Colonic mucosa (tissue), 4 donors: ENCODE measurements at places on chromosomes 5 and 9. TPM values are rescaled to one million over a fixed set of nuclear protein-coding genes. Genes with fewer than 3 reads are reported as not detected.

Gene ENHO
- 1.3 TPM for total RNA-seq

DNA sequence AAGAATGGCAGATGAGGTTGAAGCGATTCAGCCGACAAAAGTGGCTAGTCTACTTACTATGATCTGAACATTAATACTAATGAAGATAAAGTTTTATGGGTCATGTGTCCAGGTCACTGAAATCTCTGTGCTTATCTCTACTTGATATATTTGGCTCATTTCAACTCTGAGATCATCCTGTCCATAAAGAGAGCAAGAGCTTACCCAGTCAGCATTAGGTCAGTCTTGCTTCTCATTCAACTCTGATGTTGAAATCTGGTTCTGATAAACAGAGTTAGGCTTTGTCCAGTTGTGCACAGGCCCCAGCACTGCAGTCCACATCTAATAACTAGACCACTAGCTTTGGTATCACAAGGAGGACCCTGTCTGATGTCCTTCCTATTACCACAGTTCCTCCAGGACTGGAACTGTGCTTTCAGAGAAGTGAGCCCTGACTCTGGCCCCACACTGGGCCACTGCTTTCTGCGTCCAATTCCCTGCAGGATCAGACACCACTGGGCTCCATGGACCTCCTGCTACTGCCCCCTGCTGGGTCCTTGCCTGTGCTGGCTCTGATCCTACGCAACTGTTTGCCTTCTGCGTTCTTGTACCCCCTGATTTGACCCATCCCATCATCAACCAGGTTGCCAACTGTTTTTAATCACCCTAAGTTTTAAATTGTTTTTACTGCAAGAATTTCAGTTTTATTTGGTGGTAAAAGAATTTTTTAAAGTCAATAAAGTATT lies 23.7 kb upstream of the FAM120A start:
- no peak overlapping the region for H3K4me3 ChIP-seq
- no peak overlapping the region for H3K27ac ChIP-seq
- no peaks in the 10 kb centered on the region for H3K27me3 ChIP-seq
- H3K36me3 ChIP-seq: no peaks in the 10 kb centered on the region

DNA sequence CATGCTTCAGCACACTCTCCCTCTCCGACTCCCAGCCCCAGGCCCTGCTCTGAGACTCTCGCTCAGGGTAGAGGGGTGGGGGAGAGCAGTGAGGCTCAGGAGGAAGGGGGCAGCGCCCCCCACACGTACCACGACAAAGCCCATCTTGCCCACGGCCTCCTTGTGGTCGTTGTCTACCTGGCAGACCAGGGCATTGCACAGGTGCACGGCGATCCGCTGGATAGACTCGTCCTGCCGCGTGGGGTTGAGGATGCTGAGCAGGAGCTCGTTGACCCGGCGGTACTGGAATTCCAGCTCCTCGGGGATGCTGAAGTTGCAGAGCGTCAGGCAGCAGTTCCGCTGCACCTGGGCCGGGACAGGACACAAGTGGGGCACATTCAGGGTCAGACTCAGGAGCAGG lies 18.5 kb upstream of the ZDHHC12 start:
- no peak overlapping the region for H3K27ac ChIP-seq
- no peaks in the 10 kb centered on the region for H3K4me1 ChIP-seq
- no peaks in the 10 kb centered on the region for H3K27me3 ChIP-seq
- no peaks in the 10 kb centered on the region for H3K36me3 ChIP-seq
- no peak for DNase-seq
- no peak overlapping the region for H3K4me3 ChIP-seq

DNA sequence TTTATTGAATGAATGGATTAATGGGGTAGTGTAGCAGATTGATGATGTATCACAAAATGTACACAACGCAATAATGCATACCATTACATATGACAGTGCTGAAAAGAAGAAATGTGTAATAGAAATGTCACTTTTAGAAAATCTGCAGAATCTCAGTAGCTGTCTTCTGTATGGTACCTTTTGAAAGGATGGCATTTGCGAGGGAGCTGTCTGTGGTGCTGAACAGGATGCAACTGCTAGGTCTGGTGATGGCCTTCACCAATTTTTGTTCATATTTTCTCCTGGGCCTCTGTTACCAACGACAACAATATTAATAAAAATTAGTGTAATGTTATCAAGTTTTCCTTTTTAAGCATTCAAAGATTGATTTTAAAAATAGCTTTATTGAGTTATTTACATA lies 36.2 kb upstream of the OTULIN start:
- no peaks in the 10 kb centered on the region for H3K36me3 ChIP-seq
- H3K4me3 ChIP-seq: no peak overlapping the region
- no peaks in the 10 kb centered on the region for H3K4me1 ChIP-seq
- peak; percentile 38 for DNase-seq
- H3K27ac ChIP-seq: no peak overlapping the region

- no peak overlapping the region for H3K27ac ChIP-seq
- H3K36me3 ChIP-seq: no peaks in the 10 kb centered on the region
- no peaks in the 10 kb centered on the region for H3K27me3 ChIP-seq
These were observed 2.6 kb downstream of the C9orf40 start for GRCh38 chr9:74949859-74950855.
